ENCODE measurements at places on chromosomes 7 and 10. TPM values are rescaled to one million over a fixed set of nuclear protein-coding genes. Genes with fewer than 3 reads are reported as not detected.

- no peak for DNase-seq
Measured at GRCh38 chr10:105769248-105770184, 1128.4 kb downstream of the SORCS3 start.

DNA sequence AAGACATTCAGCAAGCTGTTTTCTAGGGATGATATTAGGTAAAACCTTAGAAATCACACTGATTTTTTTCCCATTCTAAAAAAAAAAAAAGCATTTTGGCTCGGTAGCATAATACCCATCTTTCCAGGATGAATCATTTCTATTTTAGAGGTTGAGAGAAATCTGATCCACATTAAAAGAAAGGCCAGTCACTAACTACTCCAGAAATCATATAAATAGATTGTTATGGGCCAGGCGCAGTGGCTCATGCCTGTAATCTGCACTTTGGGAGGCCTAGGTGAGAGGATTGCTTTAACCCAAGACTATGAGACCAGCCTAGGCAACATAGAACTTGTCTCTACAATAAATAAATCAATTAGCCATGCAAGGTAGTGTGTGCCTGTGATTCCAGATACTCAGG, 164.3 kb downstream of the BAMBI start:
- no peak for DNase-seq

- DNase-seq: no peak
Measured at GRCh38 chr7:99762680-99763327, 21.2 kb downstream of the CYP3A4 start.

DNA sequence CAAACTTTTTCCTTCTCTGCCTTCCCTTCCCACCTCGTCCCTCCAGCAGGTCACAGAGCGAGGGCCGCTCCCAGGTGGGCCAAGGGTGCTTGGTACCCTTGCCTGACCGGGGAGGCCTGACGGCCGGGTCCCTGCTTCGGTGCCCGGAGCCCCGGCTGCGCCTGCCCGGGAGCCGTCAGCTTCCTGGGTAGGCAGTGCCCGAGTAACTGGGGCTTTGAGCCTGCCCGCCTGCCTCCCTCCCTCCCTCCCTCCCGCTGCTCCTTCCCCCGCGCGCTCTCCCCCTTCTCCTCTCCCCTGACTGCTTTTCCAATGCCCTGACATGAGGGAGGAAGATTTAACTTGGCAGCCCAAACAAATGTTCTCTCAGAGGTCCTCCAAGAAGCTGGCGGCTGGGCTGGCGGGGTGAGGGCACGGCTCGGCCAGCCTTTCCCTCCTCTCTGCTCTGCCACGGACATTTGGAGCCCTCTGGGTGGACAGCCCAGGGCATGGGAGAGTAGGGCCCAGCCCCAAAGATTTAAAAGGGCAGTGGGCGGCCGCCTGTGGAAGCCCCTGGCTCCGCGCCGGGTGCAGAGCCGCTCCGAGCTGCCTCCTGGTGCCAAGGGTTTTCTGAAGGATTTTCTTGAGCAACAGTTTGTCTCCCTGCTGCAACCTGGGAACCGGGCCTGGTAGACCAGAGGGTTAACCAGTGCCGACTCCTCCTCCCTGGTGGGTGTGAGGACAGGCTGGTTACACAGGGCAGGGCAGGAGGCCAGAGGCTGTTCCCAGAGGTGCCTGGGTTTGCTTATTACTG, 2.0 kb downstream of the ZMIZ1 start:
- DNase-seq: no peak

GRCh38 chr7:5428478-5429252, 5.0 kb upstream of the TNRC18 start:
- no peak for DNase-seq

DNA sequence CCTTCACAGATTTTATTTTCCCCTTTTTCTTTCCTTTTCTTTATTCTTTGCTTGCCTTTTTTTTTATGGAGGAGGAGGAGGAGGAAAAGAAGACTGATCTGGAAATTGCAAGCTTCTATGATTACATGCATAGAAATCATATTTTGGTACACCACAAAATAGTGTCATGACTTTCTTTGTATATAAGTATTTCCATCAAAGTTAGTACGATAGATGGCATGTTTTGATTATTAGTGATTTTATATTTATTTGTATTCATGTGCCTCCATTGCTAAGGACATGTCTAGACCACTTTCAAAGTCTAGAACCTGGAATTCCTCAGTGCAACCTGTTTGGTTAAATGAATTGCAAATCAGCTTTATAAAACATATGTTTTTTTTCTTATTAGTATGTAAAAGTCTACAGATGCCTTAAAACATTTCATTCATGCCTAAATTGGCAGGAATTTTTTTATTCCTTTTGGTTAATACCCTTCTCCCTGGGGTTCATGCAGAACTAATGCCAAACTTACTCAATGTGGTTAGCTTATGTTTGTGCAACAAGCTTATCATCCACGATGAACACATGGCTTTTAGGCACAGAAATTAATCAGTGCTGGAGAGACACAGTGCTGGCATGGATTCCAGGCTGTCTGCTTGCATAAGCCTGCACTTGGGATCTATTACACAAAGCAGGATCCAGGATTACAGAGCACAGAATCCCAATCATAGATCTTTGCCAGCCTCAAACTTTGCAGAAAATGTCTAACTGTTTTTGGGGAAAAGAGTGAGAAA, 213.1 kb downstream of the CHRM2 start:
- DNase-seq: no peak

DNA sequence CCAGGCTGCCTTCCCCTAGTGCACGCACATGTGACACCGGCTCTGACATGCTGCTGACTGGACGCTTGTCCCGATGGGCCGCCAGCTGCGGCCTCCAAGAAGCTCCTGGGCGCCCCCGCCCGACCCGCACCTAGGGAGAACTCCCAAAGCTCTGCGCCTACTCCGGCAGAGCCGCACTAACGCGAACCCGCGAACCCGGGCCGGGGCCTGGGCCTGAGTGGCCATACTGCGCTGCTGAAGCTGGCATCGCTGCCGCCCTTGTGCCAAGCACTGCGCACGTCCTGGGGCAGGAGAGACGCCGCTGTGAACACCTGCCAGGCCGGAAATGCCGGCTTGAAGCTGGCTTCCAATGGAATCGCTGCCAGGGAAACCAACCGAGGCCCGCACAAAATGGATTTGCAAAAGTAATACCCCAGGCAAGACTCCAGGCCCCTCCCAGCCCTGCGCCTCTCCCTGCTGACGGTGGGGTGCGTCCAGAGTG, 85.1 kb downstream of the WASHC2A start:
- DNase-seq: no peak

GRCh38 chr7:55108401-55108800, 89.6 kb downstream of the EGFR start:
- no peak for DNase-seq

- DNase-seq: no peak
Measured at GRCh38 chr10:4643471-4643870, 182.5 kb upstream of the AKR1E2 start.

GRCh38 chr10:82249141-82249540, 374.1 kb downstream of the NRG3 start:
- DNase-seq: no peak

DNA sequence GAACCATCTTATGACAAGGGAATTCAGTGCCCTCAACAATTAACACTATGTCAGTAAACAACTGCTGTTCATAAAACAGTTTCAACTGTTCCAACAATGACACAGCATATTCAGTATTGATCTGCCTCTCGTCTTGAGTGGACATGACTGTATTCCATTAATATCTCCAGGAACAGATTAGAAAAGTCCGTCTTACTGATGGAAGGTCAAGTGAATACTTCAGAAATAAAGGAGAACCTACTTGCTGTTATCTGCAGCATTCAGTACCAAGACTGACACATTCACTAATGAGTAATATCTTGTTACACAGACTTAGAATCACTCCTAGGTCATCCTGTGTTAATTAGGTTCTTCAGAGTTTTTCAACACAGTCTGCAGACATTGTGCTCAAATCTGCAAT, 12.1 kb downstream of the KBTBD2 start:
- no peak for DNase-seq

DNA sequence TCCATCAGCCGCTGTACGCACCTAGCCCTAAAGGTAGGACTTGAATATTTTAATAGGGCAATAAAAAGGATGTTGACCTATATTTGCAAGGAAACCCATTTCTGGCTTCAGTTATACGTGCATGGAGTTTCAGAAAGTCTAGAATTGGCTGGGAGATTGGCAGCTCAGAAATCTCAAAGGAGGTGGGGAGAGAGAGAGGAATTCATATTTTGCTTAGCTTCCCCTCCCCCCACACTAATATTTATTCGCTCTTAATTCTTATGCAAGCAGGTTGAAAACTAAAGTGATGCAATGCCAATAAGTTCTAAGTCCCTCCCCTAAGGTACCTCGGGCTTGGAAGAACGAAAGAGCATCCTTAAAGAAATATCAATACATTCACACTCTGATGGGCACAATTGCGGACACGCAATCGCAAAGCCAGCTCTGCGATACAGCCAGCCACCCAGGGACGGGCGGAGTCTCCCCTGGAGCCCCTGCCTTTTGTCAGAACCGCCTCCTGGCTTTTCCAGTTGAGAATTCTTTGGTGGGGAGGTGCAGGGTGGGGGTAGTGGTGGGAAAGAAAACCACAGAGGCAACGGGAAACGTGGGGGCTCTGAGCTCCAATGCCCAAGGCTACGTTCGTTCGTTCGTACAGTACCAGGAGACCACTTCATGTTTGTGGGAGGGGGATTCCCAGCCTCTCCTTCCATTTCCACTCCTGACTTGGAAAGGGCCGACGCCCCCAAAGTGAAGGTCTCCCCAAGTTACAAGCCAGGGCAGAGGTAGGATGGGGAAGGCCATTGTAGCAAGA, 1.3 kb downstream of the SHH start:
- DNase-seq: no peak

DNA sequence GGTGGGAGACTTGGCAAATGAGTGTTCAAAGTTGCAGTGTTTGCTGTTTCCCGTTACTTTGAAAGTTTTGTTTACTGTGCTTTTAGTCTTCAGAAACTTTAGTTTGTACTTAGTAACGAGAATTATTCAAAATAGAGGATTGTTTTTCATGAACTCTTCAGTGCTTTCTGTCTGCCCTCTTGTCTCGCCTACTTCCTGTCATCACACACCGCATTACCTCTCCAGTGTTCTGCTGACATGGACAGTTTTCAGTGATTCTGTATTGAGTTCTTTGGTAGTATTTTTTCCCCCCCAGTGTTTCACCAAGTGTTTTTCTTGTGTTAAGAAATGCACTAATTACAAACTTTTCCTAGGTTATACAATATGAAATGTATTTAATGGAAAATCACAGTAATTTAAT, 207.0 kb downstream of the MLLT10 start:
- DNase-seq: no peak

DNA sequence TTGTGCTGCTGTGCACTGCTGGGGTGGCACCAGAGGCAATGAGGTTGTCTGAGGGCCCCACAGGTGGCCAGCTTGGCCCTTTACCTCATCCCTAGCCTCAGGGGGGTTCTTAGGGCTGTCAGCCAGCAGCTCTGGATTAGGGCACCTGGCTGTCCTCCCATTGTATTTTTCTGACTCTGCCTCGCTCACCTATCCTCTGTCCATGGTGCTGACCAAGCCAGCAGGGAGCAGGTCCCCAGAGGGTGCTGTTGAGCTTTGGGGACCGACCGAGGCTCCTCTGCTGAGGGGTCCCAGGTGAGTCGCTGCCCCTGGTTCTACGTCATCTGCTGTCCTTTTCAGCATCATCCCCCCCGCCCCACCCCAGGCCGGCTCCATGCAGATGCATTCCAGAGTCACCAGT, 32.1 kb upstream of the ZNF735 start:
- DNase-seq: no peak

- DNase-seq: no peak
Measured at GRCh38 chr10:119020627-119020946, 8.9 kb upstream of the NANOS1 start.

DNA sequence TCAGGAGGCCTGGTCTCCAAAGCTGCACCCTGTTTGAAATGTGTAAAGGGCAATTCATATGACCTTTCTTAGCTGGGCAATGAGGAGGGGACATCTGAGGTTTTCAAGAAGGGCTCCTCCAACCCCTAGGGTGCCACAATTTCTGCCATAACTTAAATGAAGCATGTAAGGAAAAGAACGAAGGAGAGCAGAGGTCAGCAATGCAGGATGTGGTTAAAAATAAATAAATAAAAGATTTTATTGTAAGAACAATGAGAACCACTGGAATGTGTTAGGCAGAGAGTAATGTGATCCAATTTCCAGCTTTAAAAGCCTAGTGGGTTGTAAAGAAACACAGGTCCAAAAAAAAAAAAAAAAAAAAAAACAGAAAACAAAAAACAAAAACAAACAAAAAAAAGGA, 673.1 kb downstream of the TNS3 start:
- DNase-seq: no peak

GRCh38 chr10:124354411-124355382, 64.0 kb downstream of the OAT start:
- no peak for DNase-seq

DNA sequence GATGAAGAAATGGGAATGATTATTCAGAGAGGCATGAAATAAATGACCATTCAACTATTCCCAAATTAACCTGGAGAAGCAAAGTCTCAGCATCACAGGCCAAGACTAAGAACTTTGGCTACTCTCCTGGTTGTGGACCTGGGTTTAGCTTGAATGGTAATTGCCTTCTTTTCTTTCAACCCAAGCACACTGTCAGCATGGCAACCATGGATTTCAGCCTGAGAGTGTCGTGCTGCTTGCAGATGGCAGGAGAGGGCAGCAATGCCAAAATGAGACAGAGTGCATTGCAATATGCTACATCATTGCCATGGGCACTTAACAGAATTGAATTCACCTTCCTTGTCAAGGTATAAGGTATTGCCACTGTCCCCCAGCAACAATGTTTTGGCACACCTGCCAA, 767.2 kb downstream of the REEP3 start:
- no peak for DNase-seq

- no peak for DNase-seq
Measured at GRCh38 chr7:71787513-71787912, 624.6 kb downstream of the CALN1 start.

GRCh38 chr7:94417306-94417705, 22.6 kb downstream of the COL1A2 start:
- no peak for DNase-seq

GRCh38 chr7:47546733-47547494, 35.0 kb downstream of the TNS3 start:
- no peak for DNase-seq

The PLCE1 gene
- polyA plus RNA-seq: 0.32 TPM

The FIS1 gene
- 222 TPM for polyA plus RNA-seq

The COL26A1 gene
- not detected for polyA plus RNA-seq

The PSD gene
- 1.3 TPM for polyA plus RNA-seq

The PIK3AP1 gene
- 155 TPM for polyA plus RNA-seq

The NFKB2 gene
- polyA plus RNA-seq: 34.7 TPM

The AGBL3 gene
- 1.4 TPM for polyA plus RNA-seq

The SEC24C gene
- 26.0 TPM for polyA plus RNA-seq

The ACSM6 gene
- polyA plus RNA-seq: not detected

The CCL24 gene
- not detected for polyA plus RNA-seq

The EGR2 gene
- polyA plus RNA-seq: 8.6 TPM

The SLC26A5 gene
- polyA plus RNA-seq: not detected

The PLAC9 gene
- polyA plus RNA-seq: not detected

The LIPN gene
- polyA plus RNA-seq: not detected

The AKR1B15 gene
- not detected for polyA plus RNA-seq

The TRDMT1 gene
- polyA plus RNA-seq: 13.9 TPM

All from naive B cell (primary cell).